ENCODE measurements at places on chromosomes 6 and 20. TPM values are rescaled to one million over a fixed set of nuclear protein-coding genes. Genes with fewer than 3 reads are reported as not detected.

GTSF1L gene
- not detected for total RNA-seq

GRCh38 chr20:52895701-52896100 lies 76.5 kb upstream of the TSHZ2 start:
- DNase-seq, result no peak

HBS1L gene
- 42.5 TPM for total RNA-seq

DNA sequence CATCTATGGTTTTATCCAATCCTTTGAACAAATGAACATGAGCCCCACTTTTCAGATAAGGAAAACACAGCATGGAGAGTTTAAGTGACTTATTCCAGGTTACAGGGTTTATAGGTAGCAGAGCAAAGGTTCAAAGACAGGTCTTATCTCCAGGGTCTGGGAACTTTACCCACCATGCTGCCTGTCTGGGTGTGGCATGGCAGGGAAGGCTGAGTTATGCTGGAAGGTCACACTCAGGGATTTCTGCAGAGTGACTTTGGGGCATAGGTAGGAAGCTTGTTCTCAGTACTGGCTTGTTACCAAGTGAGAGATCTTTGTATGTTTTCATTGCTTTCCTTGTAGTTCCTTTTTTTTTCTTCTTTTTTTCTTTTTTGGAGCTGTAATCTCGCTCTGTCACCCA lies 1.8 kb downstream of the ZNF831 start:
- DNase-seq, result no peak

GRCh38 chr6:119350202-119350951 lies 816 bp upstream of the MAN1A1 start:
- DNase-seq, result no peak

GRCh38 chr20:57178582-57179111 lies 87.8 kb downstream of the BMP7 start:
- DNase-seq, result no peak

GRCh38 chr6:110703906-110704594 lies 111.2 kb downstream of the CDK19 start:
- DNase-seq, result no peak

RNF182 gene
- total RNA-seq, result not detected
